Activated CD4-positive, alpha-beta T cell treated with anti-CD3 and anti-CD28 coated beads, Interleukin-2, amount 10 ng/mL, durations not matched to agents 7 days and 5 days (primary cell): ENCODE measurements at places on chromosomes 3 and 15. TPM values are rescaled to one million over a fixed set of nuclear protein-coding genes. Genes with fewer than 3 reads are reported as not detected.

CADPS gene
- total RNA-seq = not detected

CLEC3B gene
- 0.30 TPM for total RNA-seq

GRCh38 chr15:68719672-68720071 lies 101.0 kb downstream of the ANP32A start:
- H3K27me3 ChIP-seq = peaks cover 7% of the 10 kb centered on the region
- H3K4me1 ChIP-seq = no peaks in the 10 kb centered on the region
- DNase-seq = no peak
- H3K4me3 ChIP-seq = no peak overlapping the region

DNA sequence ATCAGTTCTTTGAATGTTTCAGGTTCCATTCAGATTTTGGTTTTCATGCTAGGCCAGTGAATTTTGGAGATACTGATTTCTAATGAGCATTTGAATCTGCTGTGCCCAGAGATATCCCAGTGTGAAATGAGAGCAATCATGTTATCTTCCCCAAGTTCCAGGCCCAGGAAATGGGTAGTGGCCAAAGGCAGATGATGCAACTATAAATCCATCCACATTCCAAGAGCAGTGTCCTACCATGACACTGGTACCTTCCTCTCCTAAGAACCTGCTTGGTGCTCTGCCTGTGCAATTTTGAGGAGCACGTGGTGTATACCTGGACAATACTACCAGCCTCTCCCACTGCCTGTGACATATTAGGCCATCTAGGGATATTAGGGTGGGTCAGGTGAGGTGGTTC lies 186.8 kb downstream of the SLCO3A1 start:
- DNase-seq = no peak
- H3K4me3 ChIP-seq = no peak overlapping the region
- no peaks in the 10 kb centered on the region for H3K36me3 ChIP-seq
- H3K4me1 ChIP-seq = peaks cover 12% of the 10 kb centered on the region
- no peak overlapping the region for H3K27ac ChIP-seq
- H3K27me3 ChIP-seq = no peaks in the 10 kb centered on the region

DNA sequence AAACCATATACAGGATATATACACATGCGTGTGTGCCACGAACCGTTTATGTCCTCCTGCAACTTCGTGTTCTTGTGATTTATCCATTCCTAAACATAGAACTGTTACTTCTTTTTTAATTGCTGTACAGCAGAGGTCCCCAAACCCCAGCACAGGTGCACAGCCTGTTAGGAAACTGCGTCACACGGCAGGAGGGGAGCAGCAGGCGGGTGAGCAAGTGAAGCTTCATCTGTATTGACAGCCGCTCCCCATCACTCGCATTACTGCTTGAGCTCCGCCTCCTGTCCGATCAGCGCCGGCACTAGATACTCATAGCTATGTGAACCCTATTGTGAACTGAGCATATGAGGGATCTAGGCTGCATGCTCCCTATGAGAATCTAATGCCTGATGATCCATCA lies 34.9 kb upstream of the NRROS start:
- peak; percentile 75 for DNase-seq
- no peak overlapping the region for H3K27ac ChIP-seq
- no peaks in the 10 kb centered on the region for H3K36me3 ChIP-seq
- no peaks in the 10 kb centered on the region for H3K27me3 ChIP-seq
- H3K4me1 ChIP-seq = peaks cover 25% of the 10 kb centered on the region
- H3K4me3 ChIP-seq = no peak overlapping the region

LRRC3B gene
- not detected for total RNA-seq

GRCh38 chr3:40505599-40506462 lies at the start of gene ZNF620:
ZNF620 (plus strand) TSS chr3:40506039; CDS start chr3:40506353, 314 bp downstream.
- peaks cover 3% of the 10 kb centered on the region for H3K27me3 ChIP-seq
- DNase-seq = peak; percentile 45
- H3K4me3 ChIP-seq = peak within 1 kb of the TSS; percentile 93
- peaks cover 39% of the 10 kb centered on the region for H3K4me1 ChIP-seq

GRCh38 chr3:128987302-128988100 lies 6.4 kb downstream of the CFAP92 start:
- H3K36me3 ChIP-seq = no peaks in the 10 kb centered on the region
- H3K4me1 ChIP-seq = peaks cover 3% of the 10 kb centered on the region
- H3K27ac ChIP-seq = no peak overlapping the region
- no peaks in the 10 kb centered on the region for H3K27me3 ChIP-seq
- DNase-seq = no peak
- no peak overlapping the region for H3K4me3 ChIP-seq

DNA sequence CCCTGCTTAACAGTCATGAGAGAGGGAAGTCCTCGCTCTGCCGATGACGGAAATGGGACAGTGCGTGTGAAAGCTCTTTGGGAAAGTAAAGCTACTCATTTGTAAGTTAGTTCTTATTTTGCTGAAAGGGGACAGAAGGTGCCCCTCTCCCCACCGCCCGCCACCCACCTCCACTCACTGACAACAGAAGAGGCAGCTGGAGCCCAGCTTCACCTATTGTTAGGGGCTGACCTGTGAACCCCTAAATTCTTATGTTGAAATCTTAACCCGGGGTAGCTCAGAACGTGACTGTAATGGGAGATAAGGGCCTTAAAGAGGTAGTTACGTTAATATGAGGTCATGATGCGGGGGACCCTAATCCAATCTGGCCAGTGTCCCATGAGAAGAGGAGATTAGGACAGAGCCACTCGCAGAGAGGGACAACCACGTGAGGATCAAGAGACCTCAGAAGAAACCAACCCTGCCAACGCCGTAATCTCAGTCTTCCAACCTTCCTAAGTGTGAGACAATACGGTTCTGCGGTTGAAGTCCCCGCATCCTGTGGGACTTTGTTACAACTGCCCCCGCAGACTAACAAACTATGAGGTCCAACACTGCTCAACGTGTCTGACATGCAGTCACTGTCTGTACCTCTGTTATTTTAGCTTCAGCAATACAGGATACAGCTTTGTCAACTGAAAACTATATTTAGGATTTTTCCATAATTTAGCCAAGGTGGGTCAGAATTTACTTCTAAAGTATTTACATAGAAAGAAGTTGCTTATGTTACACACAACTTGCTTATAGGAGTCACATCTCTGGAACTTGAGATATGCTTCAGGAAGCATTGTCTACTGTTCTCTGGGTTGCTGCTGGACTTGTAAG lies 51.7 kb downstream of the PCSK6 start:
- no peak overlapping the region for H3K27ac ChIP-seq
- H3K4me3 ChIP-seq = no peak overlapping the region
- no peak for DNase-seq
- peaks cover 17% of the 10 kb centered on the region for H3K27me3 ChIP-seq
- peaks cover 1% of the 10 kb centered on the region for H3K4me1 ChIP-seq

TF gene
- 0.21 TPM for total RNA-seq

CAMK2N2 gene
- total RNA-seq = not detected

GRCh38 chr3:123655400-123655799 lies 70.5 kb upstream of the HACD2 start:
- no peak overlapping the region for H3K4me3 ChIP-seq
- no peaks in the 10 kb centered on the region for H3K36me3 ChIP-seq
- no peak for DNase-seq
- peaks cover 3% of the 10 kb centered on the region for H3K27me3 ChIP-seq
